ENCODE measurements at places on chromosomes 3 and 15.

DNA sequence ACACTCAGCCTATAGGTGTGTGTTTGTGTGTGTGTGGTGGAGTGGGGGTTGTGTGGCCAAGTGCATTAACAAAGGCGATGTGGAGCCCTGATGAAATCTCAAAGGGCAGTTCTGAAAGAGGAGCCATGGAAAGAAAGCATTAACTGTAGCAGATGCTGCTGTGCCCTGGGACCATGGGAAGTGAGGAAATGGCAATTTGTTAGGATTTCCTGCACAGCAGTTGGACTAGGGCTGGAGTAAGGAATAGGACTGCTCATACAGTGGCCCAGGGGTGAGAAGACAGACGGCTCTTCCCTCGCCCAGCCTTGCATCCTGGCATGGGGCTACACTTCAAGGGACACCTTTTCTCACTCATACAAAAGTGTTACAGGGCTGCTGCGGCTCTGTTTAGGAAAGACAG lies 12.3 kb upstream of the ZBTB38 start:
- no peak for DNase-seq

- DNase-seq = no peak
These were observed 181.0 kb downstream of the THSD4 start for GRCh38 chr15:71296315-71296679.

DNA sequence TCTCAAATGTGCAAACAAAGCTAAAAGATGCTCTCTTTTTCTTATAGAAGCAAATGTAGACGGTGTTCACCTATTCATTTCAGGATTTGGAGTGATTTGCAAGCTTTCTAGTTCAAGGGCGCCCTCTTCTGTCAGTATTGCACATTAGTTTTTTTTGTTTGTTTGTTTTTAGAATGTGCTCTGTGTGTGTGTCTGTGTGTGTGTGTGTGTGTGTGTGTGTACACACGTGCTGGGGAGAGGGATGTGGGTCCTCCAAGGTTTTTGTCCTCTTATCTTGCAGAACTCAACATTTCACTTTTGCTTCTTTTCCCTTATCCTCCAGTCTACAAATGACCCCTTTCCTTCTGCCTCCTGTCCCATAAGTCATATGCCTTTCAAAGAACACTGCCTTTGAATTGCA lies 23.5 kb downstream of the DNAH1 start:
- DNase-seq = peak; percentile 87

GRCh38 chr3:13853978-13854296 lies 25.9 kb downstream of the WNT7A start:
- DNase-seq = no peak

DNA sequence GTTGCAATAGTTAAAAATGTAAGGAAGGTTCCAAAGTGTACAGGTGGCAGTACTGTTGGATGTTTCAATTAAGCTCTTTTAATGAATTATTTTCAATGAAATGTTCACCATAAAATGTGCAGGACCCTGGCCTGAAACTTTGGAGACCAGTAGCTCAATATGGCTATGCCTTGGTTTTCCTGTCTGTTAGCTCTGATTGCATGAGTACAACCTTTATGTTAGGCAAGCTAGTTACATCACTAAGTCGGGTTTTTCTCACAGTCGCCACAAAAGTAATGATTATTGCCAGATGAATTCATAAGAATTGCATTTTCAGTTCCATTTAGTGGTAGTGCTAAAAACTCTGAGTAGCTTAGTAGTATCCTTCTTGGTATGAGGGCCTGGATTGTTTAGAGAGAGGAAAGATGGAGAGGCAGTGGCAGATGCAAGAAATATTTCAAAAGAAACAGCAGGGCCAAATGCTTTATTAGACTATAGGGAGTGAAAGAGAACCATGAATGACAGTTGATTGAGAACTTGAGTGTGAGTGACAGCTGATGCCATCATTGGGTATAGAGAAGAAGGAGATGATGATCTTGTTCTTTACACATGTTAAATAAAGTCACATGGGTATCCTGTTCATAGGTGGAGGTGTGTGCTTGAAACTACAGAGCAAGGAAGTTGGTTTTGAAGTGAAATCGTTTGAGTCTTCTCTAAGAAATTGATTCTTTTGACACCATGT lies 109.5 kb downstream of the AKAP13 start:
- DNase-seq = no peak

- DNase-seq = no peak
These were observed 254.2 kb downstream of the NSUN3 start for GRCh38 chr3:94317017-94317416.
